ENCODE measurements at places on chromosomes 4 and X. TPM values are rescaled to one million over a fixed set of nuclear protein-coding genes. Genes with fewer than 3 reads are reported as not detected.

The SRPX gene
- total RNA-seq, result not detected

The RXFP1 gene
- not detected for total RNA-seq

GRCh38 chrX:118633530-118633929 is 93.9 kb upstream of the IL13RA1 start:
- no peak for DNase-seq

- DNase-seq, result no peak
Measured at GRCh38 chr4:8305851-8306471, 36.4 kb downstream of the HTRA3 start.

The SLC10A3 gene
- total RNA-seq, result 22.5 TPM

GRCh38 chrX:148574237-148574973 is 74.0 kb downstream of the AFF2 start:
- no peak for DNase-seq

The MGARP gene
- total RNA-seq, result 0.23 TPM

GRCh38 chrX:80016182-80016581 is 1.6 kb downstream of the TBX22 start:
- no peak for DNase-seq

DNA sequence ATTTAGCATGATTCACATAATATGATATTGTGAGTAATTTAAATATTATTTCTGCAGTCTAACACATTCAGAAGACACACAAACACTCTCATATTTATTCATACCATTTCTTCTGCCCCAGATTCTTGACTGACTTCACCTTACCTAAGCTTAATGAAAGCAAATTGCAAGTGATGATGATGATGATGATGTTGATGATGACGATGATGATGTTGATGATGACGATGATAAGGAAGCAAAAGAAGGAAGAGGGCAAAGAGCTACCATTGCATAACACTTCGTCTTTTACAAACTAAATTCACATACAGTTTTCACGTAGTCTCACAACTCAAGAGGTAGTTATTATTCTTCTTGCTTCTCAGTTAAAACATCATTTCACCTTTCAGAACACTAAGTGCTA is 404.7 kb downstream of the NAF1 start:
- DNase-seq, result no peak

The SPARCL1 gene
- total RNA-seq, result not detected

DNA sequence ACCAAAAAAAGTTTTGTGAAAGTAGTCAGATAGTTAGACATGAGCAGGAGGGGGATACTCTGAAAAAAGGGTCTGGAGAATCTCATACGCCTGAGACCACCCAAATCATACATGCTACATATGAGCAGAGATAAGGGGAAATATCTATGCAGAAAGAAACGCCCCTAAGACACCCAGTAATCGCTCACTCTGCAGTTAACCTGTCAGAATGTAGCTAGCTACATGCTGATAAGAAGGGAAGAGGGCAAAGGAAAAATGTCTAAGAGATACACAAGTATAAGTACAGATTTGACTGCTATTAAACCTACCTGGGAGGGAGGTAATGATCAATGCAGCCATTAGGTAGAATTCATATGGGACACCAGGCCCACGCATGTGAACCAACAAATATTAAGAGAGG is 1159.5 kb upstream of the PCDH10 start:
- DNase-seq, result no peak

- DNase-seq, result no peak
Measured at GRCh38 chrX:49960061-49960460, 37.7 kb downstream of the CLCN5 start.

DNA sequence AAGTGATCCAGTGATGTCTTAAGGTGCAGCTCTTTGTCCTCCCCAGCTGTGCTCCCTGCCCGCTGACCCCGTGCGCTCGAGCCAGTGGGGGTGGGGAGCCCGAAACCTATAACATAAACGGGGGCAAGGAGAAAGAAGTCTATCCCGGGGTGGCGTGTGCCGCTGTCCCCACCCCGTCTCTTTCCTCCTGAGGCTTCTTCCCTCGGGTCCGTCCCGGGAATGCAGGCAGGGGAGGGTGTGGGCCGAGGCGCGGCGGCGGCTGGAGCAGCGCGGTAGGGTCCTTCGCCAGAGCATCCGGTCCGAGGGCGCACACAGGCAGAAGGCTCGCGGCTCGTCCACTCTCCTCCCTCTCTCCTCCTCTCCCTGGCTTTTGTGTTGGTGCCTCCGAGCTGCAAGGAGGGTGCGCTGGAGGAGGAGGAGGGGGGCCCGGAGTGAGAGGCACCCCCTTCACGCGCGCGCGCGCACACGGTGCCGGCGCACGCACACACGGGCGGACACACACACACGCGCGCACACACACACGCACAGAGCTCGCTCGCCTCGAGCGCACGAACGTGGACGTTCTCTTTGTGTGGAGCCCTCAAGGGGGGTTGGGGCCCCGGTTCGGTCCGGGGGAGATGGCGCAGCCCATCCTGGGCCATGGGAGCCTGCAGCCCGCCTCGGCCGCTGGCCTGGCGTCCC is at the start of gene RAB33A:
TSS of gene RAB33A (plus strand) at position 517 of the 681 bp plus-strand sequence. CDS start at position 618, 101 bp downstream.
- DNase-seq, result peak; percentile 48

DNA sequence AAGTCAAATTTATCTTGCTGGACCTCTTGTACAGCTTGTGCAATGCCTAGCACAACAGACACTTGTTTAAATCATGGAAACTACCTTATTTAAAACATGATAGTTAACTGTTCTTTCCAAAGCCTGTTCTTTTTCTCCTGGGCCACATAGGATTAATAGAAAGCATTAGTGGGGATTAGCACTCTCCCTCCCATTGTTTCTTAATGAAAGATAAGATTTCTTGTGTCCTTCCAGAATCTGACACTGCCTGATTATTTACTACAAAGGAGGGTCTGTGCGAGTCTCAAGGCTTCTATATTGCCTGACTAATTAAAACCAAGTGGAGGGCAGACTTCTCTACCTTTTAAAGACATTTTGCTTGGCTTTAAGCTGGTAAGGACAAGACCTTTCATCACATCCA is 8.5 kb upstream of the ELMOD2 start:
- DNase-seq, result no peak

DNA sequence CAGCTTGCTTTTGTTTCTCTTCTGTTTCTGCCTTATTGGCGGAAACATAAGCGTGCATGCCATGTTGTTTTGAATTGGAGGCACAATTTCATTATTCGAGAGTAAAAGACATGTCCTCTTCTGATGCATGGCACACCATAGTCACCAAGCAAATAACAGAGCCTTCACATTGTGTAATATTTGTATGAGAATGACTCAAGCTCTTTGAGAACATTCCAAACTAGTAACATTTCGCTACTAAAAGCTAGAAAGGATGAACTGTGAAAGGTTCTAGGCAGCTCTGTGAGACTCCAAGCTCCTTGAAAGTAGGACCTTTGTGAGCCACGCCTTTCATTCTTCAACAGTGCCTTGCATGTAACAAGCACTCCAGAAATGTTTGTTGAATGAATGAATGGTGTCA is 9.2 kb upstream of the ANXA3 start:
- DNase-seq, result no peak

GRCh38 chrX:24242649-24243175 is 71.2 kb downstream of the SUPT20HL2 start:
- DNase-seq, result no peak

DNA sequence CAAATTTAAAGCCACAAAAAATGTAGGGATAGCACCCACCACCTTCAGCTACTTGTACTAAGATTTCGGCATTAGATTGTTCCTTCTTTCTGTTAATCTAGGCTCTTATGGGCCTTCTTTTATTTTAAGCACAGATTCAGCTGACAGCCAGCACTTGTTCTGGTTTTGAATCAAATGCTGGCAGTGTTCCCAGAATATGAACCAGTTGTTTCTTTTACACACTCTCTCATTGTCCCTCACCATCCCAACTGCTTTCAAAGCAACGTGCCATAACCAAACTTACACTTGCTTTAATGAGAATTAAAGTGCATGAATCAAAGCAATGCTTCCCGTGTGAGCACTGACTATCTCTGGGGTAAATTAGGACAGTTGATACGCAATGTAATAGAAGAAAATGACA is 744.5 kb upstream of the FAM241A start:
- no peak for DNase-seq

DNA sequence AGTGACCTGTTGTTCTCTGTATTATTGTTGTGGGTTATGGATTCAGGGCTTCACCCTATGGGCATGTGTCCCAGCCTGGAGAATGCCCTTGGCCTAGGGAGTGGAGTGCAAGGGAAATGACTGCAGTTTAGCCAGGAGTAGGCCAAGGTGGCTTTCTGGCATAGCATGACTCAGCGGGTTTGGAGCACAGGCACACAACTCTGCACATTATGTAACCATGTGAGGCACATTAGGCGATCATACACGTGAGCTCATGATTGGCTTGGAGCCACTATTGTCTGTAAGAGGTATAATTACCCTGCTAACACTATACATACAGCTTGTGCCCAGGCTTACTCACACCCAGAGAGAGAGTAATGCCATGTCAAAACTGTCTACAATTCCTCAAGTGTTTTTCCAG is 35.1 kb upstream of the TACR3 start:
- no peak for DNase-seq

DNA sequence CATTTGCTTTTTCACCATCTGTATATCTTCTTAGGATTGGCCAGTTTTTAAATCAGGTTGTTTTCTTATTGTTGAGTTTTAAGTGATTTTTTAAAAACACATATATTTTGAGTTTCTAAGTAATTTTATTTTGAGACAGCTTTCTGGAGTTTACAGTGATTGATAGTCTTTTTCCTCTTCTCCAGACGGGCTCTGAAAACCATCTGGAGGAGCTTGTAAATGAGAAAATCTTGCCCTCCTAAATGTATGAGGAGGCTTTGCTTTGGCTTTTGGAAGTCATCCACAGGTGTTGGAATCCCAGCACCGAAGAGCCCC is 160.2 kb downstream of the SOWAHB start:
- no peak for DNase-seq

DNA sequence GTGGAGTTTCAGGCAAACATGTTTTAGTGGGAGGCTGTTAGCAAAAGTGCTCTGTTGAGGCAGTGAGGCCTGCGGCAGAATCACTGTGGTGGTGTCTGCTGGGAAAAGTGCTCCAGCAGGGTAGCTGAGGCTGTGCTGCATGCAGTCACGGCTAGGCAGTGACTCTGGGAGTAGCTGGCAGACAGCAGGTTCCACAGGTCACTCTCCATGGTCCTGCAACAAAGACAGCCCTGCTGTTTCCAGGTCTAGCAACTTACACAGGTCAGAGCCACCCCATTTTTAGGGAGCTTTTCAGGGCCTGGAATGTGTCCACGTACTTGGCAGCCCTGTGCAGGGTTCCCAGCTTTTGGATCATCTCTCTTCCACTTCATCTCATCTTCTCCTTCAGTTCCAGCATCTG is 184.3 kb downstream of the NAA11 start:
- no peak for DNase-seq

Measured in CD4-positive, alpha-beta memory T cell (primary cell).